ENCODE measurements at places on chromosomes 3 and 15.

GRCh38 chr3:51967384-51968169 lies at the start of gene PCBP4:
Gene PCBP4 (minus strand): TSS chr3:51967454. CDS start chr3:51961240, 6,214 bp downstream.
- peak; percentile 45 for DNase-seq

DNA sequence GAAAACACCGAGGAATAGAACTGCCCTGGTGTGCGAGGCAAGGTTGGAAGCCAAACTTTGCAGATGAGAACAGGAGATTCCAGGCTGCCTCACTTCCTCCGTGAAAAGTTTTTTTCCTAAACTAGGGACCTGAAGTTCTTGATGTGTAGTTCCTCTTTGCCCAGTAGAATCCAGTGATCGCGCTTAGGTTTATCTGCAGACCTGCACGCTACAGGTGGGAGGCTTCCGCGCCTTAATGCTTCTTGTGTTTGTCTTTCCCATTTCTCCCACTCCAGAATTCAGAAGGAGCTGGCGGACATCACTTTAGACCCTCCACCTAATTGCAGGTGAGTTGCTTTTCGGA lies 5.4 kb downstream of the UBE2E1 start:
- no peak for DNase-seq

DNA sequence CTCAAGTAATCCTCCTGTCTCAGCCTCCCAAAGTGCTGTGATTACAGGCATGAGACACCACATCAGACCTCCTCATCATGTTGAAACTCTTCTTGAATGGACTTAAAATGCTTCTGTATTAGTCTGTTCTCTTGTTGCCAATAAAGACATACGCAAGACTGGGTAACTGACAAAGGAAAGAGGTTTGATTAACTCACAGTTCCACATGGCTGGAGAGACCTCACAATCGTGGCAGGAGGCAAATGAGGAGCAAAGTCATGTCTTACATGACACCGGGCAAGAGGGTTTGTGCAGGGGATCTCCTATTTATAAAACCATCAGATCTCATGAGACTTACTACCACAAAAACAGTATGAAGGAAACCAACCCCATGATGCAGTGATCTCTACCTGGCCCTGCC lies 113.5 kb downstream of the CNTN4 start:
- no peak for DNase-seq

GRCh38 chr3:37701734-37702433 lies 159.8 kb upstream of the CTDSPL start:
- no peak for DNase-seq

GRCh38 chr3:88298189-88298588 lies 148.4 kb downstream of the C3orf38 start:
- no peak for DNase-seq

GRCh38 chr3:141277451-141277850 lies 45.8 kb downstream of the PXYLP1 start:
- no peak for DNase-seq

- DNase-seq: no peak
These were observed 29.3 kb downstream of the APPL1 start for GRCh38 chr3:57256844-57257243.

GRCh38 chr3:40588406-40588805 lies 63.6 kb downstream of the ZNF621 start:
- no peak for DNase-seq

DNA sequence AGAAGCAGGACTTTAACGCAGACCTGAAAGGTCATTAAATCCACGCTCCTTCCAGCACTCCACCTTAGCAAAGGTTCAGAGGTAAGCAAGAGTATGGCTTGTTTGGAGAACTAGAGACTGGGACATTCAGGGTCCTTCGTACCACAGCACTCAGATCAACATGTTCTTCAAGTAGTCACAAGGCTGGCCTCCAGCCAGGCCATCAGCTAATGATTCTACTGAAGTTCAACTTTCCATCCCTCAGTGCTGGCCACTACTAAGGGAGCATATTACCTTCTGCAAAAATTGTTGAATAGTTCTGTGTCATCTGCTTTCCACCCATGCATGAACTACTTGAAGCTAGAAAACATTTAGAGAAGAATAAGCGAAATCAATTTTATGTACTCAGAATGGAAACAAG lies 17.6 kb downstream of the CD200R1L start:
- DNase-seq: no peak
